MV-4-11 (cell line): ENCODE measurements at places on chromosomes 6 and 20.

- no peak for DNase-seq
Observed at GRCh38 chr6:134584847-134585516, 267.1 kb upstream of the SGK1 start.

DNA sequence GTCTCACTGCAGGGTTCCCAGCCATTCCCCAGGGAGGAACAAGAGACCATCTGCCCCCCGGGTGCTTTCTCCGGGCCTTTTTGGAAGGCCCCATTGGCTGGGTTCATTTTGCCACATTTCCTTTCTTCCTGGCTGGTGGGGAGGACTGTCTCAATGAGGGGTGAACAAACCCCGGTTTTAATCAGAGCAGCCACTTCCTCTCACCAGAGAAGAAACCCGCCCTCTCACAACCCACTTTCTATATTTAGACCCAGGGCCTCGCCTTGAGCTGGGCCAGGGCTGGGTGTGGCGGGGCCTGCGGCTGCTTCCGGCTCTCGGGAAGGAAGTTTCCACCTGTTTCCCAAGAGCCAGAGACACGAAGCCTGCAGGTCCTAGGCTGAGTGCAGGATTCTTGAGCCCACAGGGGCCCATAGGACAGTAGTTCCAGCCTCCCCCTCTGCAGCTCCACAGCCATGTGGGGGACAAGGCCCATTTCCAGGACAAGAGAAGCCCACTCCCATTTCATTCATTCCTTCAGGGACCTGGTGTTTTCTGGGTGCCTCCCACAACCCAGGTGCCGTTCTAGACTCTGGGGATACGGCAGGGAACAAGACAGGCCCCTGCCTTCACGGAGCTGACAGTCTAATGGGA is 41.8 kb downstream of the RBM38 start:
- peak; percentile 98 for DNase-seq

GRCh38 chr6:89834884-89835792 is 5.5 kb downstream of the CASP8AP2 start:
- DNase-seq = peak; percentile 20

DNA sequence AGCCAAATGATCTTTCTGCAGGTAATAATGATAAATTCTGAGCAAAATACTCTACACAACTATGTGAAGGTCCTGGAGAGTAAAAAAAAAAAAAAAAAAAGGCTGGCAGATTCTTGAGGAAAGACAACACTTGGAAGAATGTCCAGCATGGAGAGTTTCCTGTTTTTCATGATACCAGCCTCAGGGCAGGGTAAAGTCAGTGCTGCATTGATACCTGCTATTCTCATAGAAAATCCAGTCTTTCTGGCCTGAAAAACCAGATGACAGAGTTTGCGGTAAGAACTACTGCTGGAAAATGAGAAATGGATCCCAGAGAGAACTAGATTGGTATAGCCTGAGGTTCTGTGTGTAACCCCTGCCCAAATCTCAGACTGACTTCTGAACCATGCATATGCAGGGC is 89.1 kb downstream of the AFG1L start:
- DNase-seq = no peak

- DNase-seq = no peak
Observed at GRCh38 chr6:138681627-138682026, 91.9 kb upstream of the CCDC28A start.

DNA sequence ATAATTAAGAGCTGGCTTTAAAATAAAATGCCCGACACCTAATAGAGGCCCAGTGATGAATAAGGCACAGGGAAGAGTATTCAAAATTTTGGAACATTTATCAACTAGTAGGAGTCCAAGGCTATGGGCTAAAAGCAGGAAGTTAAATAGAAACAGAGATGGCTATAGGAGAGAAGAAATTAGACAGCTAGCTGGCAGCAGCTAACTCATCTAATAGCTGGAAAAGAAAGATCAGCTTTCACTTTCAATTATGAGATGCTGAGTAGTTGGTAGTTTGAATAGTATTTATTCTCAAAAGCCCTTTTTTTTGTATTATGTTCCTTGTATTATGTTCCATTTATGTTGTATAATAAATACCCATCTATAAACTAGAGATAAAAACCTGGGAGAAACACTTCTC is 215.7 kb downstream of the SLC35F1 start:
- no peak for DNase-seq

- no peak for DNase-seq
Observed at GRCh38 chr20:14142171-14142570, 146.9 kb downstream of the MACROD2 start.
